ENCODE measurements at places on chromosomes 12 and 14.

GRCh38 chr14:100419856-100420255 lies 96.7 kb downstream of the SLC25A47 start:
- DNase-seq: no peak

- no peak for DNase-seq
Observed at GRCh38 chr14:23177181-23177580, 6.3 kb downstream of the SLC7A8 start.

DNA sequence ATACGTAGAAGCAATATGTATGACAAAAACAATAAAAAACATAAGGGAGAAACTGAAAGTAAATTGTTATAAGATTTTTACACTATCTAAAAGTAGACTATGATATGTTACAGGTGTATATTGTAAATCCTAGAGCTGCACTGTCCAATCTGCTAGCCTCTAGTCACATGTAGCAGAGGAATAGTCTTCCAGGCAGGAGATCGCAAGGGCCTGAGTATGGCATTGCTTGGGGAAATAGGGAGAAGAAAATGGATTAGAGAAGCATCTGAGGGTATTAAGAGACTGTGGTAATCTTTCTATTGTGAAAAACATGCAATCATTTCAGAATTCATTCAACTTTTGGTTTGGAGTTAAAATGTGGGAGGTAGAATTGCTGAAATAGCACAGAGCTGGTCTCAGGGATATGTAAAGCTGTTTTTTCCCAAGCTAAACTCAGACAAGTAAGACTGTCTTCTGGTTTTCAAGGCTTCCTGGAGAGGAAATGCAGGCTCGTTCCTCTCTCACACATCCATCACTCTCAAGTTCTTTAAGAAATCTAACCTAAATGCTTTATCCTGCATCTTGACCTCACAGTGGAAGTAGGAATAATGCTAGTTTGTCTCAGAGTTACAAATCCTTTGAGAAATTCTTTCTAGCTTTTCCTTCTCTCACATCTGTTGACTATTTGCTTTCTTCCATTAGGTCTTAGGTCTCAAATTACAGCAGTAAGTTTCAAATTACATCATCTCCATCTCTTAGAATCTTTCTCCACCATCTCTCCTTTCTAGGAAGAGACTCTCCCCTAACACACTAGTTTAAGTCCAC lies 7.6 kb upstream of the CCDC184 start:
- no peak for DNase-seq

- no peak for DNase-seq
Observed at GRCh38 chr14:22671622-22672021, 27.5 kb upstream of the OR6J1 start.

GRCh38 chr14:92373336-92373735 lies 50.4 kb downstream of the SLC24A4 start:
- no peak for DNase-seq
